ENCODE measurements at places on chromosomes 11 and 22. TPM values are rescaled to one million over a fixed set of nuclear protein-coding genes. Genes with fewer than 3 reads are reported as not detected.

Gene LMF2
- 10.2 TPM for total RNA-seq

DNA sequence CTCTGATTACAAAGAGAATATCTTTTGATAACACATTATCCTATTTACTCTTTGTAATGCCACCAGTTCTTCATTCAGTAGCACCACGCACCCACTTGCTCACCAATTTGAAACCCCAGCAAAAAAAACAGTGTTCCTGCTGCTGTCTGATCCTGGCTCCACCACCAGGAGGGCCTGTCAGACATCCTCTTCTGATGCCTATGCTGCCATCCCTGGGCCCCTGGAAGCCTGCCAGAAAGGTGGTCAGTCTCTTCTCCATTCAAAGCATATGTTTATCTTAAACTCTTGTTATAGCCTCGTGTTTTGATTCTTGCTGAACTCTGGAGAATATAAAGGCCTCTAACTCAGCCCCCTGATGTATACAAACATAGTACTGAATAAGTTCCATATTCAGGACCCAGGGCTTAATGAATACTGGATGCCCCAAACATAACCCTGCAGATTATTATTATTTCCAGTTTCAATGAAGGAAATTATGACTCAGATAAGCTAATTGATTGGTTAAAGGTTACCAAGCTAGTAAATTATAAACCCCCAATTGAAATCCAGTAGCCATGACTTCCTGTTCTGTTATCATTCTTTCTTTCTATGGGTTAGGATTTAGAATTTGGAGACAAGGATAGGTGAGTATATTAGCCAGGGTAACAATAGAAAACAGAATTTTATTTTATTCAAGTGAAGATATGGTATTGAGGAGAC lies 116.7 kb downstream of the NTM start:
- no peaks in the 10 kb centered on the region for H3K27me3 ChIP-seq
- DNase-seq, result no peak
- H3K36me3 ChIP-seq, result no peaks in the 10 kb centered on the region
- H3K4me1 ChIP-seq, result no peaks in the 10 kb centered on the region

DNA sequence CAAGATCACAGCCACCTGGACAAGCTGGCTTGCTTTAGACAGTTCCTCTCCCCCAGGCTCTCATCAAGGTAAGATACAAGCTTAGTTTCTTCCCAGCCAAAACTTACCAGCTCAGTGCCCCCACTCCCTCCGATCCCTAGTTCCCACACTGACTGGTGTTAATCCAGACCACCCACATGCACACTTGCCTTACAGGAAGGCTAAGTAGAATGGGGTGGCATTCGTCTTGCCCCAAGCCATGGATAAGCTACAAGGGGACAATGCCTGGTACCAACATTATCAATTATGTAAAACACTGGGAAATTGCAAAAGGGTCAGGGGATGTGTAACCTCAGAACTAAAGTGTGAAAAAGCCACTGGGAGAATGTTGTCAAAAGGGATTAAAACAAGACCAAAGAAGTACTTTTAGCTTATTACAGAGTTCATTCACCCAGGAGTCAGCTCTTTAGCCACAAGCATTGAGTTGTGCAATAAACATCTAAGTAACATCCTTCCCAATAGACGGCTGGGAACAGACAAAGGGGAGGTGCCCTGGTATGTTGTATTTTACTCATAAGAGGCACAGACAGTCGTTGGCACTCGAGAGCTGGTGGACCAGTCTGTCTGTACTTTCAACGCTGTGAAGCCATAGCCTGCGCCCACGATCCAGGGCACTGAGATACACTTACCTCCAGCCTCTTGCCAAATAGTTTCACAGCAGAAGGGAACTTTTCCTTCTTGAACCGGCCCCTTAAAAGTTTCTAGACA lies 1.1 kb downstream of the DHCR7 start:
- no peaks in the 10 kb centered on the region for H3K27me3 ChIP-seq
- H3K4me1 ChIP-seq, result peaks cover 53% of the 10 kb centered on the region
- peak overlapping the region; percentile 57 for H3K27ac ChIP-seq
- peaks cover 16% of the 10 kb centered on the region for H3K36me3 ChIP-seq

Gene KCTD14
- 10.3 TPM for total RNA-seq

DNA sequence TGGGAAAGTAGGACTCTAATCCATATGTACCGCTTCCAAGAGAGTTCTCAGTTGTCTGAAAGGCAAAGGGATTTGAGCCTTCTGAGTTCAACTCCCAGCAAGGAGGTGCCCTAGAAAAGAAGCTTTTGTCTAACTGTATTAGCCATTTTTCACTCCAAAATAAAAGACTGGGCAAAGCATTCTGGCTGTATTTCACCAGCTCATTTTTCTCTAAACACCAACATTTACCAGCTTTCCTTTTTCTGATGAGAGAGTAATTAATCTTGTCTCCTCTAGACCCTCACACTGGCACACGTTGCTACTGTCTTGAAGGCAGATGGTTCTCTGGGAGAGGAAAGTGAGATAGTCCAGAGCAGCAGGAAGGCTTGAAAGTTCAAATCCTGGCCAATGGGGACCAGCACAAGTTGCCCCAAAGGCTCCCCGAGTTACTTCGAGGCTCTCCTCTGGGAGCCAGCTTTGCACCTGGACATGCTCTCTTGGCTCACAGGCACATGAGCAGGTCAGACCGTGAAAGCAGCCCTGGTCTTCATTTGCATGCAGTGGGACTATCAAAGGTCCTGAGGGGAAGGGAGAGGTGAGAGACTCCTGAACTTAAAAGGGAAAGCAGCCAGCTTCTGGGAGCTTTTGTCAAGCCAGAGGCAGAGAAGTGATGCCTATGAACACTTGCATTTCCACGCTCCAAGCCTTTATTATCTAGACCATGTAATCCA lies 100.0 kb downstream of the NTM start:
- no peak overlapping the region for H3K27ac ChIP-seq
- H3K36me3 ChIP-seq, result no peaks in the 10 kb centered on the region
- H3K27me3 ChIP-seq, result no peaks in the 10 kb centered on the region
- no peak overlapping the region for H3K4me3 ChIP-seq
- H3K4me1 ChIP-seq, result no peaks in the 10 kb centered on the region

Gene OR52I1
- total RNA-seq, result not detected

DNA sequence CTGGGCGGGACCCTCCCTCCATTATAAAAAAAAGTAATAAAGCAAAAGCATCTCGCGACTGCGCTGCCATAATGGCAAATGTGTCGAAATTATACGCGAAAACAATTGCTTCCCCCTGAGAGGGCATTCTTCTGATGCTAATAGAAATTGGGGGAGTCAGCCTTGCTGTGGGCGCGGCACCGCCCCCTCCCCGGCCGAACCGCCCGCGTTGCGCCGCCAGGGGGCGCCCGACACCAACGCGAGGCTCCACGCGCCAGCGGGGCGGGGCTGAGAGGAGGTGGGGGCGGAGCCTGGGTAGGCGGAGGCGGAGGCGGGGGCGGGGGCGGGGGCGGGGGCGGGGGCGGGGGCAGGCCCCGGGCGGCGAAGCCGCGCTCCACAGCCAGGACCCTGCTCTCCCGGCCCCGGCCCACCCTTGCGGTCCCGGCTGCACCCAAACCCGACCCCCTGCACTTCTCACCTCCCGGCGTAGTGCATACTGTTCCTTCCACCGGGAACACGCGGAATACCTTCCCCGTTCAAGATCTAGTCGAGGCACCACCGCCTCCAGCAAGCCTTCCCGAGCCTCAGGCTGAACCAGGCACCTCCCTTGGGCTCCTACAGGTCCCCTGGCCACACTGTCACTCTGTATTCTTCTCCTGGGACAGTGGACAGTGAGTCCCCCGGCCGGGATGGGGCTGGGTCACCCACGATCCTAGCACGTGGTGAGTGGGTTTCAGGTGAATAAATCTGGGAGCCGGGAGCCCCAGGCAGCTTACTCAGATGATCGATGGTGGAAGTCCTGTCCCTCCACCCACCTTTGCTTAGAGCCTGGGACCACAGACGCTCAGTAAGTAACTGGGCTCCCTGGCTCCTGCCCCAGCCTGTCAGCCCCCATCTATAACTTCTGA lies 15.5 kb upstream of the UPK3A start:
- H3K36me3 ChIP-seq, result no peaks in the 10 kb centered on the region
- peak overlapping the region; percentile 90 for H3K4me3 ChIP-seq
- peaks cover 49% of the 10 kb centered on the region for H3K4me1 ChIP-seq
- H3K27ac ChIP-seq, result peak overlapping the region; percentile 72
- H3K27me3 ChIP-seq, result no peaks in the 10 kb centered on the region
- DNase-seq, result no peak

Gene XKR3
- total RNA-seq, result not detected

Gene TEAD1
- total RNA-seq, result 30.5 TPM
